ENCODE measurements at places on chromosomes 11 and 22.

DNA sequence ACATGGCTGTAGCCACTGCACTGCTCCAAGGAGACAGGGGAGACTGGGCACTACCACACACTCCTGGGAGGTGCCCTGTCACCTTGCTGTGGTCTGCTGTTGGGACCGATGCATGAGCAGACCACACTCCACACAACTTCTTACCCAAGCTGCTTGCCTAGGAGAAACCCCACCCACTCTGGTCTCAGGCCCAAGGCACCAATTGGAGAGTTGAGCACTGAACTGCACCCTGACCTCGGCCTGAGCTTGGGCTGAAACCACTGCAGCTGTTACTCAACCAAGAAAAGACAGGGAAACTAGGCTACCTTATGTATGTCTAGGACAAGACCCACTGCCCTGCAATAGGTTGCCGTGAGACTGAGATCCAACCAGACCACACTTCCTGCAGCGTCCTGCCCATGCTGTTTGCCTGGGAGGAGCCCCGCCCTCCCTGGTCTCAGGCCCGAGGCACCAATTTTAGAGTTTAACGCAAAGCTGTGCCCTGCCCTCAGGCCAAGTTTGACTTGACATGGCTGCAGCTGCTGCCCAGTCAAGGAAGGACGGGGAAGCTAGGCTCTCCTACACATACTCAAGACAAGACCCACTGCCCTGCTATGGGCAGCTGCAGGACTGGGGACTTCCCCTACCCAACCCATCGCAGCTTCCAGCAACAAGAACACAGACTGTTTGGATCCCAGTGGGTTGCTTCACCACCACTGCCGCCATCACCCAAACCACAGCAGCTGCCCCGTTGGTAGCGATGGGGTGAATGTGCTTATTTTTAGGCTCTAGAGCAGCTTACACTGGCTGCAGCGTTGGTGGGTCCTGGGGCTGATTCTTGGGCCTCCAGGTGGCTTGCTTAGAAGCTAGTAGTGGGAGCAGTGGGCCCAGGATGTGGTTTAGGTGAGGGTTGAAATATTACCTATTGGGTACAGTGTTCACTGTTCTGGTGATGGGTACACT is 66.8 kb downstream of the BRD1 start:
- DNase-seq: no peak

DNA sequence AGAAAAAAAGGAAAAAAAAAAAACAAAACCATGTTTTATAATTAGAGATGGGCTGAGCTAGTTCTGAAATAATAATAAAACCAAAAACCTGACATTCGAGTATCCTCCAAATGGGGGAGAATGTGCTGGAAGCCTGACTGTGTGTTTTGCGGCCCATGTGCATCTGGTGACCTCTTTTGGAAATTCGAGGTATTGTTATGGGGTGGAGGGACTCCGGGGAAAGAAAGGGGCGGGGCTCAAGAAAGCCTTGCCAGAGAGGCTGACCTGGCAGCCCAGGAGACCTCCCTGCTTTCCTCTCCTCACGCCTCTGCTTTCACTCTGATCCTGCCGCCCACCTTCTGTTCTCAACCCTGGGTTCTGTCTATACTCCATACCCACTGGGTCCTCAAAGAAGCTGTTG is 72.9 kb downstream of the CTTN start:
- DNase-seq: no peak

DNA sequence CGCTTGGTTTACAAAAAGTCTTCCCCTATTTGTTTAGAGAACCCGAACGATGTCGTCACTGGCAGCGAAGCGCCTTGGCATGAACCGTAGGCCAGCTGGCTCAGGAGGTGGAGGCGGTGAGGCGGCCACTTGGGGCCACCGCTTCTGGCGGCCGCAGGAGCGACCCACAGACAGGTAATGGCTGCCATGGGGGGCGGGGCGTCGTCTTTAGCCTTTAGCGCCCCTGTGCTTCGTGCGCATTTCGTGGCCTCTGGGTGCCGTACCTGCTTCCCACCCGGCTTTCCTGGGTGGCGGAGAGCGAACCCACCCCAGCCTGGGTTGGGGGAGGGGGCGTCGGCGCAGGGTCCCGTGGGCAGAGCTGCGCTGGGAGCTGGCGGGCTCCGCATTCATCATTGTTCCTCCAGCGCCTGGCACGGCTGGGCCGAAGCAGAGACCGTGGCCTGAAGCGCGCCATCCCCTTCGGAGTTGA is 469 bp upstream of the OSBP2 start:
- peak; percentile 18 for DNase-seq

GRCh38 chr11:17544181-17544622 is at the start of gene USH1C:
USH1C (minus strand) TSS chr11:17544416; CDS start chr11:17544307, 109 bp downstream.
- DNase-seq: no peak

- DNase-seq: no peak
These were observed 1.8 kb downstream of the TPST2 start for GRCh38 chr22:26587991-26588613.

DNA sequence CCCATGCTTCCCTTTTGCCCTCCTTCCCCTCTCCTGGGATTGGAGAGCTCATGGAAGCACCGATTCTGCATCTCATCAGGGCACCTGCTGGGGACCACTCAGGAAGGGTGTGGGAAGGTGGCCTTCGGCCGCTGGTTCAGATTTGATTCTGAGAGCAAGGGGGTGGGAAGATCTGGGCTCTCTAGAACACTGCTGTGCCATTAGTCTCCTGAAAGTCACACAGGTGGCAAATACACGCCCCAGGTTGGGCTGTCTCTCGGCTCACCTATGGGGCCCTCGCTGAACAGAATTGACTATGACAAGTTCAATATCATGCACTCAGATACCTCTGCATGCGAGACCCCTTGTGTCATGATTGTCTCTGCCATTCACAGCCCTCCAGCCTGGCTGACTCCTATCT is 12.8 kb upstream of the APOBEC3A start:
- no peak for DNase-seq

DNA sequence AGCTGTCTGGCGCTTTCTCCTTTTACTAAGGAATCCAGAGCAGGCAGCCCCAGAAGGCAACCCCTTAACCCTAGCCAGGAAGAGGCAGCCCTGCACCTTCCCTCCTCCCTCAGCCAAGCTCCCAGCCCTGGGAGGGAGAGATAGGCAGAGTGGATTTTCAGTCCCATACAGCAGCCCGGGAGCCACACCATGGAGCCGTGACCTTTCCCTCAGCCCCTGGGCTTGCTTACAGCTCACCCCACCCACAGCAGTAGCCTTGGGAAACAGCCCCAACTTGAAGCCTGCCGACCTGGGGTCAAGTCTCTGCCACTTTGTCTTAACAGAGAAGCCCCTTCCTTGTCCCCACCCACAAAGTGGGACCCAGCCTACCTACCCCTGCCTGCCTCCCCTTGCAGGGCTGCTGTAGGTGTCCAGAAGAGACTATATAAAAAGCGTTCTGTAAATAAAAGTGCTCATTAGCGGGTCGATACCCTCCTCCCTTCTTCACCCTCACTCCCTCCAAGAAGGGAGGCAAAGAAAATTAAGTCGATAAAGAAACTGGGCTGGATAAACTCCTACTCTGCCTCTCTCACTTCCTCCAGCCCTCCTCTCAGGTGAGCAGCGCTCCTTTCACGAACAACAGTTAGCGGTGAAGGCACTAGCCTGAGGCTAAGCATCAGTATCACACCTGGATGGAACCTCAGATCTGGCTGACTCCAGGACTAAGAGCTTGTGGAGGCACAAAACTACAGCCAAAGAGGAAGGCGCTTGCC is 4.2 kb downstream of the TST start:
- no peak for DNase-seq

DNA sequence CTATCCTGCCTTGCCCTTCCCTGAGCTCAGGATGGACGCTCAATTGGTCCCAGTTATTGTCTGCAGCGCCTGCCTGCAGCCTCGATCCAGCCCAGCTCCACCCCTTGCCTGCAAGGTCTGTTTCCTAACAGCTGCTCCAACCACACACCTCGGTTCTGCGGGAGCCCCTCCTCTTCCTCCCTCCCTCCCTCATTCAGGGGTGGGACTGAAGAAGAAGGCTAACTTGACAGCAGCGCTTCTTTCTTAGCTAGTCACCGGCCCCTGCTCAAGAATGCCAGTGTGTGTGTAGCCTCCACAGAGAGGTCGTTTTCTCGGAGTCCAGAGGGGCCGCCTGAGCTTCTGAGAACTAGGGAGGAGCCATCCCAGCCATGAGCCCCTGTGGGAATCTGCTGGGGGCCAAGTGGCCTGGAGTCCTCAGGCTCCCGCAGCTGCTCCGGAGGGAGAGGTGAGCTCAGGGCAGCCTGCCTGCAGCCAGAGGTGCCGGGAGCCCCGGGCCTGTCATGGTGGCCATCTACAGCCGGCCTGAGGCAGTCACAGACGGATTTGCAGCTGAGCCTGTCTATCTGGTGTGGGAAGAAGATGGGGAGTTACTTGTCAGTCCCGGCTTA is 36.1 kb downstream of the LIMK2 start:
- DNase-seq: peak; percentile 55

GRCh38 chr11:116072133-116072532 is 567.9 kb upstream of the CADM1 start:
- no peak for DNase-seq

GRCh38 chr11:73940801-73941570 is 9.8 kb upstream of the DNAJB13 start:
- no peak for DNase-seq

- no peak for DNase-seq
These were observed 9.7 kb downstream of the LIF start for GRCh38 chr22:30236875-30237274.

- DNase-seq: no peak
These were observed 61.1 kb upstream of the PICALM start for GRCh38 chr11:86129740-86130540.

GRCh38 chr11:61918251-61918937 is 1.0 kb upstream of the RAB3IL1 start:
- no peak for DNase-seq

DNA sequence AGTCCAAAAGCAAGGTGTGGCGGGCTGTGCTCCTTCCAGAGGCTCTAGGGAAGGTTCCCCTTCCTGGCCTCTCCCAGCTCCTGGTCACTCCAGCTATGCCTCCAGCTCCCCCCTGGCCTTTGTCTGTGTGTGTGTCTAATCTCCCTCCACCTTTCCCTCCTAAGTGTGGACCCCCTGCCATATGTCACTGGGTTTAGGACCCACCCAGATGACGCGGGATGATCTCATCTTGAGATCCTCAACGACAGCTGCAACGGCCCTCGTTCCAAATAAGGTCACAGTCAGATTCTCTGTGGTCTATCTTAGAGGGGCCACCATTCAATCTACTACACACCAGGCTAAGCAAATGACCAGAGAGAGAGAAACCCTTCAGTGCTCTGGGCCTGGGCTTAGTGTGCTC is 107.9 kb downstream of the ARHGAP8 start:
- DNase-seq: no peak

- DNase-seq: no peak
These were observed 57.2 kb downstream of the PPFIBP2 start for GRCh38 chr11:7570938-7571521.

DNA sequence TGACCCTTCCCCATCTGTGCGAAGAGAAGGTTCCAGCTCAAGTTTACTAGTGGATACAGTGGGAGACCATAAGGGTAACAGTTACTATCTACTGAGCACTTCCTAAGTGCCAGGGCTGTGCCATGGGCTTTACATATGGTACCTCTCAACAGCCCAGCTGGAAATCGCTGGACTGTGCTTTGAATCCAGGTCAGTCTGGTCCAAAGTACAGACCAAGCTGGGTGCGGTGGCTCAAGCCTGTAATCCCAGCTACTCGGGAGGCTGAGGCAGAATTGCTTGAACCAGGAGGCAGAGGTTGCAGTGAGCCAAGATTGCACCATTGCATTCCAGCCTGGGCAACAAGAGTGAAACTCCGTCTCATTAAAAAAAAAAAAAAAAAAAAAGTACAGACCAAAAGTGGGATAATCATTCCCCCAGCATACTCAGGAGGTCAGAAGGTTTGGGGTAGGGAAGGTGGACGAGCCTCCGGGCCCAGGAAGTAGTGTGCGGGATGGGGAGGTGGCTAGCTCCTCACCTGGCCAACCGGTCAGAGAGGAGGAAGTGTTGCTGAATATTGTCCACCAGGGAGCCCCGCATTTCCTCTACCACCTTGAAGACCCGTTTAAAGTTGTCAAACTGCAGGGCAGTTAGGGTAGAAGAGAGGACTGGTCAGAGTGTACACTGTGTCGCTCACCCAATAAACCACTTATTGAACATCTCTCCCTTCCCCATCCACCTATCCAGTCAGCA is 2.3 kb downstream of the FIBP start:
- DNase-seq: no peak

DNA sequence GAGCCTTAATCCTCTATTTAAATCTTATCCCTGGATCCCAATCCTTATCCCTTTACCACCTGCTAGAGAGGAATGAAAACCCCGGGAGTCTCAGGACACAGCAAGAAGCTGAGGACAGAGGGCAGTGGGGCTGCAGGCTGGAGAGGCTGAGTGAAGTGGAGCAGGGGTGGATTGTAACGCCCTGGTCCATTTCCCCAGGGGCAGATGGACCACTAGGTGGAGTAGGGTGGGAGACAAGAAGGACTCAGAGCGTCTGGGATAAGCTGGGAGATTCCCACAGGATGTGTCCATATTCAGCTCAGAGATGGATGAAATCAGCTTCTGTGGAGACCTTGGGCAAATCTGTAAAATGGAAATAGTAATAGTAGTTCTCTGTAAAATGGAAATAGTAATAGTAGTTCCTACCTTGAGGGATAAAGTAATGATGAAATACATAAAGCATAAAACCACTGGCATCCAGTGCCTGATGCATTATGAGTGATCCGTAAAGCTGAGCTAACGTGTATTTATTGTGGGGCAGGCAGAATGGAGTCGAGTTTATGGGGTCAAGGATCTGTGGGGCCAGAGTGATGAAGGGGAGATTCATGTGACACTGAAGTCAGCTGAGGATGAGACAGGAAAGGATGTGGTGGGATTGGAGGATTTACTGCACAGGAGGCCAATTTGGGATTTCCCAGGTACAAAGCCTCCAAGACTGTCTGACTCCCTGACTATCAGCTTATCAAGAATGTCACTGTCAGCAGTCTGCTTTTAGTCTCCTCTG is 1.9 kb upstream of the ROBO4 start:
- no peak for DNase-seq

- no peak for DNase-seq
These were observed 1276.1 kb downstream of the LRRC4C start for GRCh38 chr11:40183073-40184064.

- no peak for DNase-seq
These were observed 57.0 kb downstream of the PDE2A start for GRCh38 chr11:72617080-72617762.

- no peak for DNase-seq
These were observed 18.8 kb downstream of the IL17REL start for GRCh38 chr22:49993649-49994360.

DNA sequence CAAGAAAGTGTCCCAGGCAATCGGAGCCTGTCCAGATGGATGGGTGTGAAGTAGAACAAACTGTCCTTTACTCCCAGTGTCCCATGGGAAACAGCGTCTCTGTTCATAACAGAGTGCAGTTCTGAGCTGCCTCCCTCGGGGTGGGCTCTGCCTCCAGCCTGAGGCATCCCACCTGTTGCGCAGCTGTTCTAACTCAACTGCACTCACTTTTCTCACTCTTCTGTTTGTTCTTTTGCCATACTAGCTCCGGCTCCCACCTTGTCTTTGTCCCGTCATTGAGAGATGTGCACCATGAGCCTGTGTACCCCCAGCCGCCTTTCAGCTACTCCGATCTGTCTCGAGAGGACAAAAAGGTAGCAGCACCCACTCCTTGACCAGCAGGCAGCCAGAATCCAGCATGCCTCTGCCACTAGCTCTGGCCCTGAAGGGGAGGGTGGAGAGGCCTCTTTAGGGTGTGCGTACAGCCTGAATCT is 20.7 kb upstream of the CDC42EP2 start:
- no peak for DNase-seq

- DNase-seq: no peak
These were observed 50.4 kb downstream of the IGLL5 start for GRCh38 chr22:22937894-22938480.

Measured in activated CD4-positive, CD25-positive, alpha-beta regulatory T cell treated with anti-CD3 and anti-CD28 coated beads, Interleukin-2, amount 50 U/mL, for 16 hours (primary cell).